ENCODE measurements at places on chromosomes 3 and 15.

- DNase-seq = no peak
Observed at GRCh38 chr3:69767571-69767970, 28.3 kb downstream of the MITF start.

DNA sequence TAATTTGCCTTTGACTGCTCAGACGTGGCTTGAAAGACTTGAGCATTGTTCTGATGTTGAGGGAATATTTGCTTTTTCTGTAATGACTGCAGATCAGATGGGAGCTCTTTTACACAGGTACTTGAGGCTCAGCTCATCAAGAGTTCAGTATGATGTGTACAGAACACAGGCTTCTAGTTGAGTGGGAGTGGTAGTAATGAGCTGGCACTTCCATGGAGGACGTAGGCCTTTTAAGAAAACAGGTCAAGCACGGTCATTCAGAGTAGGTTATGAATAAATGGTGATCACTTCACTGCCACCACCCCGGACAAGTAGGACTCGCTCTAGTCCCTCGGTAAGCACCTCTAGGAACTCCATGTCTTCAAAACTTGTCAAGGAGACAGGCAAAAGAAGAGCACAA, 8.8 kb downstream of the EMC4 start:
- DNase-seq = no peak

DNA sequence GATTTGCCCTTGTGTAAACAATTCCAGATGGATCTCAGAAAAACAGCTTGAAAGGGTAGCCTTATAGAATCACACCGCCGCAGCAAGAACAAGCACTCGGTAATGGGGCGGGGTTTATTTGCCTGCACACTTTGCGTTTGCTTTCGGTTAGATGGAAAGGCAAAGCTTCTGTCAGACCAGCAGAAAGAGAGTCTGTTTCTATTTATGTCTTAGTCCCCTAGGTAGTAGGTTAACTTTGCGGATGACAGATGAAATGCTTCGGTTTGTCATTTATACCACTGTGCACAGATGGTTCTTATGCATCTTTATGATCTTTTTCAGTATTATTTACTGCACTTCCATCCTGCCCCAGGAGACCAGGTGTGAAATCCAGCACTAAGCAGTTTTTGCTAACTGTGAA, 62.2 kb downstream of the PYDC2 start:
- no peak for DNase-seq

GRCh38 chr3:188309437-188310269, 155.7 kb downstream of the LPP start:
- DNase-seq = no peak

GRCh38 chr15:84983711-84984110, 2.1 kb downstream of the PDE8A start:
- DNase-seq = no peak

GRCh38 chr15:98196371-98196770, 235.9 kb downstream of the ARRDC4 start:
- no peak for DNase-seq

DNA sequence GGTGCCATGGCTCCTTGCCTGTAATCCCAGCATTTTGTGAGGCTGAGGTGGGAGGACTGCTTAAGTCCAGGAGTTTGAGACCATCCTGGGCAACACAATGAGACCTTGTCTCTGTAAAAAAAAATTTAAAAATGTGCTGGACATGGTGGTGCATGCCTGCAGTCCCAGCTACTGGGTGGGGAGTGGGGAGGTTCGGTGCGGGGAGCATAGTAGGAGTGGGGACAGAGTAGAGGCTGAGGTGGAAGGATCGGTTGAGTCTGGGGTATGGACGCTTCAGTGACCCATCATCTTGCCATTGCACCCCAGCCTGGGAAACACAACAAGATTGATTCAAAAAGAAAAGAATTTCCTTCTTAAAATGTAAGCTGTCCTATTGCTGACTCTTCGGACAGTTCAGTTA, 1490.0 kb upstream of the GBE1 start:
- no peak for DNase-seq

GRCh38 chr3:133171831-133172230, 133.6 kb downstream of the TMEM108 start:
- DNase-seq = no peak

Data from NT2/D1 (cell line).